ENCODE measurements at places on chromosomes 16 and 17.

DNA sequence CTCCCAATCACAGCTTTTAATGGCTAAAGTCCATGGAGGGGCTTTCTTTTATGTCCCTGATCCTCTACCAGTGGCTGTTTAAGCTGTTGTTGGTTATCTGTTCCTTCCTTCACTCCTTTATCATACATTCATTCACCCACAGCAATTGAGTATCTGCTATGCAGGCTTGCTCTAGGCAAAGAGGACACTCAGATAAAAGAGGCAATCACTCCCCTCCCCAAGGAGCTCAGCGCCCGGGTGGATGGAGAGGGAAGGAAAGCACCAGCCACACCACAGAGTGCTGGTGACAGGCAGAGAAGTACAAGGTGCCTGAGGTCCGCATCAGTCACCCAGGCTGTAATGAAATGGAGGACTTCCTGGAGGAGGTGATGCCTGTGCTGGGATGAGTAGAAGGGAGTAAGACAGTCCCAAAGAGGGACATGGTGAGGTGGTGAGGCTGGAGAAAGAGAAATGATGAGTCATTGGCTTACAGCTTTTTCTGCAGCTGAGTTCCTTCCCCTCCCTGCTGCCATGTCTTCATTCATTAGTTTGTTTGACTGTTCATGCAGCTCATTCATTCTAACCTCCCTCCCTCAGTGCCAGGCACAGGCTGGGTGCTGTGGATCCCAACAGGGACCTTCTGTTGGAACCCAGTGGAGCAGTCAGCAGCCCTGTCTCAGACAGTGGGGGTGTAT lies 12.8 kb upstream of the NGFR start:
- no peak for DNase-seq

GRCh38 chr16:31083081-31083480 lies 5.7 kb downstream of the PRSS53 start:
- no peak for DNase-seq

GRCh38 chr17:72619976-72620650 lies 472.4 kb downstream of the SLC39A11 start:
- DNase-seq: no peak

DNA sequence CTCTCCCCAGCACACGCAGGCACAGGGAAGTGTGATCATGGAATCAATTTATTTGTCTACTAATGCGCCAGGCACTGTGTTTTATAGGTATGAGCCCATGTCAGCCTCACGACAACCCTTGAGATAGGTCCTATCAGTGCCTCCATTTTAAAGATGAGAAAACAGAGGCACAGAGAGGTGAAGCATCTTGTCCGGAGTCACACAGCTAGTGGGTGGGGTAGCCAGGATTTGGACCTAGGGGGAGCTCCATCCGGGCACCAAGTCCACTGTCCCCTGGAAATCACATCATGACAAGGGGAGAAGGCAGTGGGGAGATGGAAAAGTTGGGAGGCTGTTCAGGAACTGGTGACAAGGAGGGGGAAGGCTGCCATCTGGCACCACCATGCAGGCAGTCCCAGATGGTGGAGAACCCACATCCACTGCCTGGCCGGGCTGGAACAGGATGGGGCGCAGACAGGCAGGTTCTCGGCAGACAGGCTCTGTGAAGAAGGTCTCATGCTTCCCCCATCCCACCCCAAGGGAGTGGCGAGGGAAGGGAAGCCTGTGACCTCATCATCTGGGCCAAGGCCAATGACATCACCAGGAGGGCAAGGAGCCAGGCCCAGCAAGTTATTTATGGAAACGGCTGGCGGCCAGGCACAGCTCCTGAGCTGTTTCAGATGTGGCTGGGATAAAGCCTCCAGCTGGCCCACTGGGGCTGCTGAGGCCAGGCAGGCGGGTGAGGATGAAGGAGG lies 126.0 kb upstream of the SDK2 start:
- DNase-seq: peak; percentile 20

DNA sequence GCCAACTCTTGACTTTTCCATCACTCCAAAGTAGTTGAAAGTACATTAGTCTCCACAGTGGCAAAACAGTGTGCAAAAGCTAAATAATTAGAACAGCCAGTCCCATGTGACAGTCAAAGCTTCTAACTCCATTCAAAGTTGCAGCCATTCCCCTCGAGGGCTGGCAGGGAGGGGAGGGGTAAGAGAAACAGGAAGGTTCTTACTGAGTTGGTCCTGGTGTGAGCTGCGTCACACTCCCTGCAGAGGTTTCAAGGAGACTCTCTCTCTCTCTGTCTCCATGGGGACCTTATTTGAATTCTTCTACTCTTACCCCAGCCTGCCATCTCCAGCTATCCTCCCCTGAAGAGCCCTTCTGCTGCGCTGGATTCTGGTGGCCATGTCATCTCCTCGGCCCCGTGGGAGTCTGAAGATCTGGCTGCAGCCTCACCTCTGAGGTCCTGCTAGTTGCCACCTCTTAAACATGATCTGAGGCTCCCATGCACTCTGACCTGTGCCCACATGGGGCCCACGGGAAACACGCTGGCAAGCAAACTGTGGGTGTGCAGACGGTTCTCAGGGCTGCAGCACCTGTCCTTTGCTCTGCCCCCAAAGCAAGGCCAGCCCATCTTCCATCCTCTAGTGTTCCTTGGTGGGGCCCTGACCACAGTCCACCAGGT lies 23.3 kb upstream of the STH start:
- no peak for DNase-seq

DNA sequence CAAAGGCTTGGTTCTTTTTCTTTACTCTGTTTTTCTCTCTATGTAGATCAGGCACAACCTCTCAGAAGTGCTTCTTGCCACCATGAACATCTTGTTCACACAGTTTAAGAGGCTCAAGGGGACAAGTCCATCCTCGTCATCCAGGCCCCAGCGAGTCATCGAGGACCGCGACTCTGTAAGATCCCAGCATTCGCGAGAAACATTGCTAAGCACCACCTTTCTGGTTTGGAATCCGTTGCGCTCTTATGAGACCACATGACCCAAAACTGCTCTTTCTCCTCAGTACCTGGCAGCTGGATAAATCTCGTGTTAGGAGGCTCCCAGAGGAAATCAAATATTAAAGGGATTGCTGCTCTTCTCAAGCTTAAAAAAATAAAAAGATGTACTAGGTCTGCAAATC lies 23.3 kb upstream of the SLC12A3 start:
- peak; percentile 24 for DNase-seq
